RWPE2 (cell line): ENCODE measurements at places on chromosomes 4 and X.

DNA sequence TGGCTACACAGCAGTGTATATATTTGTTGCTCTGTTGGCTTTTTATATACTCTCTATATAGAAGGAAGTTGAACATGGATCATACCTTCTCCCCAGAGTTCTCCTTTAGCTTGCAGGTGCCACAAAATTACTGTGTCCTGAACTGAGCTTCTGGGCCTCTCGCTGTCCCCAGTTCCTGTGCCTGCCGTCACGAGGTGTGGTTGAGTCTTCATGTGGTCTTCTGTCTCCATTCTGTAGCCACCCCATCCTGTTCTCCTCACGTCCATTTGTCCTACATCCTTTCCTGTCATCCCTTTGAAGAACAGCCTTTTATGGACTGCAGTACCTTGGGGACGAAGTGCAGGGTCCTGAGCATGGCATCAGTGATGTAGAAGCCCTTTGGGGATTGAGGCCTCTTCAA lies 14.5 kb downstream of the TMEM131L start:
- no peak for DNase-seq

DNA sequence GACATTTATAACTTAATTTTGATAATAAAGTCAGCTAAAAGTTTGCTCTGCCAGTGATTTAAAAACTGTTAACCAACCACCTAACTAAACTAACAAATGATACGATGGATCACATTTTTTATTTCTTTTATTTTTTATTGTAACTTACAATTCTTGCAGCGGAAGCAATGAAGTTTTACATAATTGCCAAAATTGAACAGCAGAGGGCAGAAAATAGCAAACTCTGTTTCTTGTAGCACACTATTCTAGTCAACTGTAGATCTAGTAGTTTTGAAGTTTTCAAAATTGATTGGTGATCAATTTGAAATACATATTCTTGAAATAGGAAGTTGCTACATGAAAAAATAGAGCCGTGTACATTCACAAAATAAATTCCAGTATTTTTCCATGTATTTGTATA lies 2.8 kb upstream of the GRIA2 start:
- DNase-seq: no peak

- no peak for DNase-seq
Observed at GRCh38 chrX:41303013-41303412, 30.9 kb upstream of the DDX3X start.

- DNase-seq: no peak
Observed at GRCh38 chr4:1045595-1046201, 34.3 kb downstream of the FGFRL1 start.

DNA sequence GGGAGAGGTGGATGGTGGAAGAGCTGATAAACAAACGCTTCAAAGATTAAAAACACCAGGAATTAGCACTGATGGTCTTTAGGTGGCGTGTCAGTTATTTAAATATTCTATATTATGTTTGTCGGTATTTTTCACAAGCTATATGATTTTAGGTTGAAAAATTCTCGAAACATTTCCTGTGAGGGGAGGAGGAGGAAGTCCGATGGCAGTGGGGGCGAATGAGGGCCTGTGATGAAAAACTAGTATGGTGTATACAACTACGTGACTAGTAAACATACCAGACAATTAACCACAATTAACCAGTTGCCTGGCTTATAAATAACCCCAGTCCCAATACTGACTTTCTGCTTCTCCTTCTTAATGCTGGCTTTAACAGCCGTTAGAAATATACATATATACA lies 595 bp upstream of the NAP1L2 start:
- no peak for DNase-seq

DNA sequence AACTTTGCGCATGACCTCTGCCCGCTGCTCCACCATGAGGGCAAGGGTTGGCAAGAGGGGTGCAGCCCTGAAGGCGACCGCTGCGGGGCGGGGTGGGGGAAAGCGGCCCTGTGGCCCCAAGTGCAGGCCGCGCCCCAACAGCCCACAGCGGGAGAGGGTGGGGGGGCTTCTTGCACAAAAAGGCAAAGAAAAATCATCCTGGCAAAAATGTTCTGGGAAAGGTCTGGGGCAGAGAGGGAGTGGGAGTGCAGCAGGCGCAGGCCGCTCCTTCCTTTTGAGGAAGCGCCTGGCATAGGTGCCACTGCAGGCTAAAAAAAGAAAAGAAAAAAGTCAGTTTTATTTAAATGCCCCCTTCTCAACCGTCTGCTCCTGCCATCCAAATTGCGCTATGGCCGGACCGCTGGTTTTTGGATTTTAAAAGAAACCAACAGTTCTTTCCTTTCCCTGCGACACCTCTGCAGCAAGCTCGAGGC lies 1.4 kb downstream of the ARX start:
- no peak for DNase-seq

- DNase-seq: no peak
Observed at GRCh38 chr4:151218343-151218742, 58.6 kb upstream of the PRSS48 start.

GRCh38 chrX:154505734-154506133 lies 10.3 kb downstream of the FAM3A start:
- no peak for DNase-seq

DNA sequence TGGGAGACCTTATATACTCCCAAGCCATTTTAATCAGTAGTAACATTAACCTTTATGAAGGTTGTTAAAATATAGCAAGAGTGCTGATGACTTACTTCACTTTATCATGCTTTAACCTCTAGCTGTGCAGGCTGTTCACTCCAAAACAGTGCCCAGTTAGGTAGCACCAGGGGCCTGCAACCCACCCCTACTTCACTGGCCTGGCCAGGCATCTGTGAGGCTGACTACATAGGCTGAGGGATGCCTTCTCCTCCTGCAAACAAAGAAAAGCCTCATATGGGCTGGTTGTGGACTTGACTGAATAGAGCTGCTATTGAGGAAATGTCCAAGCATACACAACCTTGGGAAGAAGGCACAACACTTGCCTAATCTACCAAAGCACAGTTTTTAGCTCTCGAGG lies 172.8 kb downstream of the SHROOM3 start:
- DNase-seq: no peak

DNA sequence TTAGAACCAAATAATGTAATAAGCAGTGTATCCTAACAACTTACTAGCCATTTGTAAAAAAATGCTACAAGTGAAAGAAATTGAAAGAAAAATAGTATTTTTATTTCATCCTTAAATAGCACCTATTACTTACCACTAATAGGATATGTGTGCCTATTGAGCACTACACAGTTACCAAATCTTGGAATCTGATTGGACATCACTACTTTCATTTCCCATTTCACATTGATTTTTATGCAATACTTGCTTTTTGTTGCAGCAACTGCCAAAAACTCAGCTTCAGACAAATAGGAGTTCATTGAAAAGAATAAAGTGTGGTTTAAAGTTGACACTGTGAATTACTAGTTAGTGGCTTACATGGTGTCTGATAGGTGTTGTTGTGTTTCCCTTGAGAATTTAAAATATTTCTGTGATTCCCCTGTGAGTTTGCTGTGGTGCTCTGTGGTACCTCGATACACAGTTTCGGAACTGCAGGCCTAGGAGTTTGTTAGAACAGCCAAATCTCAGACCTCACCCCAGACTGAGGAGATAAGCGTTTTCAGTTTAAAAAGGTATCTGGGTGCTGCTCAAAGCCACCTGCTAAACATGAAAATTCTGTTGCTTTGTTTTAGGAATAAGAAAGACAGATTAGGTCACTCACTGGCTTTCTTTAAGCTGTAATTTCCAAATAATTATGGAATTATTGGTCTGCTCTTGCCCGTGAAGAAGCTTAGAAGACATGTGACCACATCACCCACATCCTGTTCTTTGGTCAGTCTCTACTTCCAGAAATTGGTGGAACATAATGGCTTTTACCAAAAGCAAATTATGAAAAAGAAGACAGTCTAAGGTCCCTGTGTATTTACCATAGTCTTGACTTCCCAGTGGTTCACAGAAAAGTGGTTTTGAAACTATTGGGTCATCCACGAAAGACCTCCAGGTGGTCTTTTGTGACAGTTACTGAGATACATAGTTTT lies 97.8 kb downstream of the SYTL5 start:
- DNase-seq: no peak

DNA sequence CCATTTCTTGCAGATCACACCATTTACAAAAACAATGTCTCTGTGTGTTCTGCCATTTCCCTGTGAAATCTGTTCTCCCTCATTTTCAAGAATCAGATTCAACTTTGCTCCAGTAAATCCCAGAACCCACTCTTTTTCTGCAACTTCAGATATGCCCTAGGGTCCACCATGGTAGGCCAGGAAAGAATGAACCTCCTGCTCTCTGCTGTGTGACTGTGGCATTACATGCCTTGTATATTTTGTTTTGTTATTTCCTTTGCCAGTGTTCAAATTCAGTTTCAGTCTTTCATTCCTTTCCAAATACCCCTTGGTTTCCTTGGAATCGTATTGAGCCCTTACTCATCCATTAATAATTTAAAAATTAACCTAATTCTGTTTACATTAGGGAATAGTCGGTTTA lies 290.2 kb upstream of the VCX start:
- DNase-seq: no peak

DNA sequence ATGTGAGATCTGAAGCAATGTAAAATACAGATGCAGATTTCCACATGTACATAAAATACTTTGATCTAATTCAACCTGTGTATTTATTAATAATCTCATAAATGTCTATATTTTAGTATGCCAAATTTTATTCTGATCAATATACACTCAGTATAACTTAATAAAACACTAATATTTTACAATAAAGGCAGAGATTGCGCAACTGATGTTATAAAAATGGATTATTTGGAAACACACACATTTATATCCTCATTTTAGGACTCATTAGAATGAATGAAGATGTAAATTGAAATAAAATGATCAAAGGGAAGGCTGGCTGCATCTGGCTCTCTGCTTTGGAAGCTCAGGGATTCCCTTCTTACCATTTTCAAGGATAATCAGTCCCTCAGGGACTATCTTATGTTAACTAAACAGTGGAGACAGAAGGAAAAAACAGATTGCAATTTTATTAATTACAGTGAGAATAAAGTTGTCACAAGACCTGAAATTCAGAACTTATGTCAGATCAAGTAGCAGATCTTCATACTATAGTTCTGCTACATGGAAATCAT lies 900.9 kb upstream of the EPHA5 start:
- DNase-seq: no peak

- no peak for DNase-seq
Observed at GRCh38 chr4:2177443-2178093, 64.4 kb downstream of the HAUS3 start.

- no peak for DNase-seq
Observed at GRCh38 chrX:147226801-147227200, 412.3 kb upstream of the CXorf51A start.

DNA sequence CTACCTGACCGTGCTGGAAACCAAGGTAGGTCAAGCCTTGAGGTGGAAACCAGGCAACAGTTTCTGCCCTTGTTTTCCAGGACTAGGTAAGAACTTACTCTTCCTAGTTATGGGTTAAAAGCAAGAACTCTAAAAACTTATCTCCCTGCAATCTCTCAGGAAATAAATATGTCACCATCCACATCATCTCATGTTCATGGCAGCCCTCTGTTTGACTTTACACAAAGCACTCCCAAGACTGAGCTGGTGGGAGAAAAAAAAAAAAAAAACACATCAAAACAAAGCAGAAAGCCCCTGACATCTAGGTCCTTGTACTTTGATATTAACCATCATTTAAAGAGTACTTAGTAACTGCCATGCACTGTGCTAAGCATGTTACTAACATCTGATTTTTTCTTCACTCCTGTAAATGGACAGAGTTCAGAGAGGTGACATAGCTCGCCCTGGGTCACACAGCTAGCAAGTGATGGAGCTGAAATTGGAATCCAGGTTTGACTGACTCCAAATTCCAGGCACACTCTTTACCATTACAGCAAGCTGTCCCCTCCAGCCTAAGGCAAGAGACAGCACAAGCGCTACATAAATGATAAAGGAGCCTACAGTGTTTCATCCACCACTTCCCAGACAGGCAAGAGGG lies 102.8 kb upstream of the NOCT start:
- DNase-seq: no peak

- DNase-seq: no peak
Observed at GRCh38 chr4:165070560-165070959, 16.9 kb downstream of the TRIM75 start.

DNA sequence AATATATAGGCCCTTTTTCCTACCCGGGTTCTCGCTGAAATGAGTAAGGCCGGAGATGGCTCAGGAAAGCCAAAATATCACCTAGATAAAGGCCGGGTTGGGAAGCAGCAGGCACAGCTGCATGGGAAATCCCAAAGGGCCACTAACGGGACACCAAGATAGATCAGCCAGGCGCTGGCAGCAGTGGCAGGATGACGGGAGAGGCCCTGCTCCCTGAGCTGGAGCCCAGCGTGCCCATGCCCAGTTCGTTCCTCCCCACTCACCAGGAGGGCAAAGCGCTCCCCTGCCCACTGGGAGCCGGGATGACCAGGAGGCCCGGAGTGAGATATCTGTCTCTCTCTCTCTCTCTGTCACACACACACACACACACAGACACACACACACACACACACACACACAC lies 109.8 kb downstream of the DCTD start:
- DNase-seq: peak; percentile 45

DNA sequence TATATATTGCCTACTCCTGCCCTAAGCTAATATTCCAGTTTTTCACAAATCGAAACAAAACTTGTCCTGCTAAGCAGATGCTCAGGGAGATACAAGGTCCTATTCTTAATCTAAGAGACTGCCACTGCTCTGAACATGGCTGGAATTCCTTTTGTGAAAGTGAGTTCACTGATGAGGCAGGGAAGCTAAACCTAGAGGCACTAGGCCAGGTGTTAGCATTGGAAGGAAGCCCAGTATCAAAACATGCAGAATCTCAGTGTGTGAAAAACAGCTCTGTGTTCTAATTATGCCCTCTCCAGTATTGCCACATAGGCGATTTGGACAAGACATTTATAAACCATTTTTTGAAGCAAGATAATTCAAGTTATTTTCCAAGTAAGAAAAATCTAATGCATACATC lies 47.6 kb downstream of the ABCG2 start:
- no peak for DNase-seq

DNA sequence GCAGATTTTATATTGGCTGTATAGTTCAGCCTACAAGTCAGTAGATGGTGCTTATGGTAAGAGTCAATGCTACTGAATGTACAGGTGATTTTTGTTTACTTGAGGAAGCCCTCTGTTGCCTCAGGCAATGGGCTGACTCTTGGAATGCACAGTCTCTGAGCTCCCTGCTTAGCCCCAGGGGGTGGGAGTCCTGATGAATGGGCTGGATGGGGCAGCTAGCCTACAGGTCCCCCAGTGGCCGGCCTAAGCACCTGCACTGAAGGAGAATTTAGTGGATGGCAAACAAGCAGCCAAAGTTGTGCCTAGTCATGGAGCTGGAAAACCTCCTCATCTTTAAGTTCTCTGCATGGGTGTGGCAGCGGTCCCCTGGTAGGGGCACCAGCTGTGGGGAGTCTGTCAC lies 101.8 kb upstream of the CXorf51B start:
- DNase-seq: no peak

DNA sequence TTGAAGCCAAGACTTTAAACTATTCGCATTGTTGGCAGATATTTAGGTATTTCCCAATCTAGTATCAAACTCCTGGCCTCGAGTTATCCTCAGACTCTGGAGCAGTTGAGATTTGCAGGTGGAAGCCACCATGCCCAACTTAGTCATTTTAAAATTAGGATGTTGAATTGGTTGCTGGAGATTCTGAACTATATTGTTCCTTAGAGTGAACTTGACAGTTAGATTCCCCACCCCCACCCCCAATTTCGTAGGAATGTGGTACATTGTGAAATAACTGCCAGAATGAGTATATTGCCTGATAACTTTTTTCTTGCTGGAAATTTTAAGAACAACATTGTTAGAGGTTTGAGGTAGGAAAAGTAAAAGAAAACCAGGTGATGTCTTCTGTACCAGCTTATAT lies 2.3 kb downstream of the NOCT start:
- DNase-seq: no peak

GRCh38 chr4:84378983-84379382 lies 120.1 kb downstream of the NKX6-1 start:
- DNase-seq: no peak

GRCh38 chr4:151569650-151570049 lies 160.7 kb downstream of the FHIP1A start:
- no peak for DNase-seq
